ENCODE measurements at places on chromosomes 11 and 22.

DNA sequence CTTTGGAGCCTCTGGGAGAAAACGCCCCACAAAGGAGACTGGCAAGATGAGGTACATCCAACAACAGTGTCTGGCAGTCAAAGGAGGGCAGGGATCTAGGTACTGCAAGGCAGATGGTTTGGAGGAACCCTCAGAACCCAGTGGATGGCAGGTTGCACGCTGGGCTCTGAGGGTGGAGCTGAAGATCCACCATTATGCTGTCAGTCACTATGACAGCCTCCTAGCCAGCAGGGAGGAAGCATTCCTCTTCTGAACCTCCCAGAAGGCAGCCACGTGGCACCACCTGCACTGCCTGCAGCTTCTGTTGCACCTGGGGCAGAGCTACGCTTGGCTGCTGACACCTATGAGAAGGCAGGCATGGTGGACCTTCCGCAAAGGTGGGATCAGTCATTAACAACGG lies 40.2 kb downstream of the HTR3A start:
- DNase-seq = no peak

DNA sequence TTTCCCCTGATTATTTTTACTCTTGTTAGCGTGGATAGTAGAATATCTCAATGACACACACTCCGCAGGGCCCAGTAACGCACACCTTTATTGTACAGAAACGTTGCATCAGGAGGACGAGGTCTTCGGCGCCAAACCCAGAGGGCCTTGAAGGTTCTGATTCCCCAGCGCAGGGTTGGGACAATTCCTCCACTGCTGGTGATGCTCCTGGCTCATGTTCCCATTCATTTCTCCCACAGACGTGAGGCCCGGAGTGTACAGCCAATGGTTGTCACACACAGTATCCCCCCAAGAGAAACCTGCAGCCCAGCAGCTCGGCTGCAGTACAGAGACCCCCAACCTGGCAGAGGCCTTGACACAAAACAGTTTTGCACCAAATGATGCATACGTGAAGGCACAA lies 6.1 kb upstream of the ANO1 start:
- DNase-seq = no peak

DNA sequence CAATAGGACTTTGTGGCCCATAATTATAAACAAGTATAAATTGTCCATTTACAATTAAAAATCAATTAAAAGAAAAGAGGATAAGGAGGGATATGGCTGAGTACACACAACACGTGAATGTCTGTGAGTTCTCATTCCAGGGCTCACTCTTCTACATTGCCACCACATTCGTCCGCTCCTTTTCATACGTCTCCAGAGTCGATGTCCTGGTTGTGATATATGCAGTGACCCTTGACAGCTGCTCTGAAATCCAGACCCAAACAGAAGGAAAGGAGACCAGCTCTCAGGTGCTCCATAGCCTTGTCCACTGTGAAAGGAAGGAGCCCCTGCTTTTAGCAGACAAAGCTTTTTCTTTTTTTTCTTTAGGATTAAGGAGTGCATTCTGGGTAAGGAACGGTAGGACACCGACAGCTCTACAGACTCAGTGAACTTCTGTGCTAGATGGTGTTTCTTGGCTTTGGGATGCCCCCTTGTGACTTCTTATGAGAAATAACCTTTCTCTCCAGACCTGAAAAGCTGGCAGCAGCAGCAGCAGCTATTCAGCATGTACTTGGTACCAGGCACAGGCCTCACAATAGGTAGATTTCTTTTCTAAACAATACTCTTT lies 19.7 kb upstream of the DNAJB13 start:
- peak; percentile 29 for DNase-seq

GRCh38 chr11:1541474-1542204 lies 30.4 kb downstream of the DUSP8 start:
- no peak for DNase-seq

DNA sequence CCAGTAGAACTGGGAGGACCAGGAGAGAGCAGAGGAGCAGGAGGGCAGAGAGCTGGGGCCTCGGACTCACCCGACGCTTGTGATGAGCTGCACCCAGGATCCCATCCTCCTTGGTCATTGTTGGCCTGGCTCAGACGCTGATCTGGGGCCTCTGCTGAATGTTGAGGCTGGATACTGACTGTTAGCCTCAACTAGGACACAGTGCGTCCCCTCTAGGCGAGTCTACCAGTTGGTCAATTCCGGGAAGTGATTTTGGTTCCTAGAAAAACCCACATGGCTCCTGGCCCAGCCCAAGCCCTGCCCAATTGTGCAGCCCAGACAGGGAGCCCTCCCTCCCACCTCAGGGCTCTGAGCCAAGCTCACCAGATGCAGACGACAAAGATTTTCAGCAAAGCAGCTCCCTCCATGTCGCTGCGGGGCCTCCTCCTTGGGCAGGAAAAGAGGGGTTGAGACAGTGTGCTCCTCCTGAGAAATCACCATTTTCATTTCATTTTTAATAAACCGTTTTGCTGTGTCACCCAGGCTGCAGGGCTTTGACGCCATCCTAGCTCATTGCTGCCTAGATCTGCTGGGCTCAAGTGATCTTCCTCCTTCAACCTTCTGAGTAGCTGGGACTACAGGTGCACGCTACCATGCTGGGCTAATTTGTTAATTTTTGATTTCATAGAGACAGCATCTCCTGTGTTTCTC lies at the start of gene APOL4:
Gene APOL4 (minus strand): TSS at position 180 of the 690 bp plus-strand sequence. CDS start 75 bp downstream, at position 105.
- no peak for DNase-seq

GRCh38 chr22:42792909-42793847 lies 63.9 kb downstream of the ARFGAP3 start:
- no peak for DNase-seq

DNA sequence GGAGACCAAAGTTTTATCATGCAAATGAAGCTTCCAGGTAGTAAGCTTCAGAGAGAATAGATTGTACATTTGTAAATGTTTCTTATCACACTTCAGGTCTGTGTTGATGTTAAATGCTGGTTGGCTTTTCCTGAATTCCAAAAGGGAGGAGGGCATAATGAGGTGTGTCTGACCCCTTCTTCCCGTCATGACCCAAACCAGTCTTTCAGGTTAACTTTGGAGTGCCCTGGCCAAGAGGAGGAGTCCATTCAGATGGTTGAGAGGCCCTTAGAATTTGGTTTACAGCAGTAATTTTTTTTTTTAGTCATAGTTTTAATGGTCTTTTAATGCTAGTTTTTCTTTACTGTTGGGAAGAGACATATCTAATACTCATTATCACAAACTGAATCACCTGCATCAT lies 2.5 kb downstream of the OR6X1 start:
- DNase-seq = no peak
